OCI-M1 (cell line): ENCODE measurements at places on chromosomes 12 and 14.

DNA sequence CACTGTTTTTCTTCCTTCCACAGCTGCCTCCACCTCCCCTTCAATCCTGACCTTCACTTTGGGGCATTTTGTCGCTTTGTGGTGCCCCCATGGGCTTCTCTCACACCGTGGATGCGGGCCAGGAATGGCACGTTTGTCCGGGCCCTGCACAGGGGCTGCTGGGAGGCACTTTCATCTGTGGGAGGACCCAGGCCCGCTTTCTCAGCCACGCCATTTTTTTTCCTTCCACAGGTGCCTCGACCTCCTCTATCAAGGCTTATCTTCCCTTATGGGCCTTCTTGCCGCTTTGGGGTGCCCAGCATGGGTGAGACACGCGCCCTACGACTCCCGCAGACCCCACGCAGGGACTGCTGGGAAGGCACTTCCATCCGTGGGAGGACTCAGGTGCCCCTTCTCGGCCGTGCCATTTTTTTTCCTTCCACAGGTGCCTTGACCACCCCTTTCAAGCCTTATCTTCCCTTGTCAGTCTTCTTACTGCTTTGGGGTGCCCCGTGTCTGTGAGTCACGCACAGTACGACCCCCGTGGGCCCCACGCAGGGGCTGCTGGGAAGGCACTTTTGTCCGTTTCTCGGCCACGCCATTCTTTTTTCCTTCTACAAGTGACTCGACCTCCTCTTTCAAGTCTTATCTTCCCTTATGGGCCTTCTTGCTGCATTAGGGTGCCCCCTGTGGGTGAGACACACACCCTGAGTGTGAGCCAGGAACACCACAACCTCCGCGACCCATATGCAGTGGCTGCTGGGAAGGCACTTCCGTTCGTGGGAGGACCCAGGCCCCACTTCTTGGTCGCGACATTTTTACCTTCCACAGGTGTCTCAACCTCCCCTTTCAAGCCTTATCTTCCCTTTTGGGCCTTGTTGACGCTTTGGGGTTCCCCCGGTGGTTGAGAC is 270.7 kb downstream of the ALG10 start:
- DNase-seq, result peak; percentile 59

- no peak for DNase-seq
Observed at GRCh38 chr12:67202011-67202677, 67.0 kb upstream of the CAND1 start.

- DNase-seq, result no peak
Observed at GRCh38 chr12:132386926-132387497, 57.6 kb upstream of the GALNT9 start.

DNA sequence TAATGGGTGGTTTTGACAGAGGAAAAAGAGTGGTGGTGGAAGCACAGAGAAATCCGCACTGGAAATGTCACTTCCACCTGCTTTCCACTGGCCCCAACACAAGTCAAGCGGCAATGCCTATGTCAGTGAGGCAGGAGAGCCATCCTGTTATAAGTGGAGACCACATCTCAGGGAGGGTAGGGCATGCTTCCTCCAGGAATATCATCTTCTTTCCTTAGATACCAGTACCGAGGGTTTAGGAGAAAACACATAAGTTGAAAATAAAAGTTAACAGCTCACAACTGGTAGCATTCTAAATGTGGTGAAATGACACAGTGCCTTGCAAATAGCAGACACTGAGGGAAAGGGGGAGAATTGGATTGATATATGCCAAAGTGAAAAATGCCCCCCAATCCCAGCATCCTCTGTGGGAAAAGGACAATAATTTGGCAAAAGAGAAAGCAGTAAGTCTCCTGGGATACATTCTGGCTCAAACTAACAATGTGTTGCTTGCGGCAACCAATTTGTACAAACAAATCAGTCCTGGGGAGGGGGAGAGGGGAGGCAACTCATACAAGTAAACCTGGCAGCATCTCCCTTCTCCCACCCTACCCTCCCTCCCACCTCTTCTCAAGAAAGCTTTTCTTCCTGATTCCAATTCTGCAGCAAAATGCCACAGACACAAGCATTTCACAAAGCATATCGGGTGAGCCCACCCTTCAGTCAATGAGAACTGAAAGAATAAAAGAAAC is 57.1 kb downstream of the STON2 start:
- no peak for DNase-seq

GRCh38 chr14:77268989-77269600 is 1.9 kb downstream of the NGB start:
- DNase-seq, result no peak

DNA sequence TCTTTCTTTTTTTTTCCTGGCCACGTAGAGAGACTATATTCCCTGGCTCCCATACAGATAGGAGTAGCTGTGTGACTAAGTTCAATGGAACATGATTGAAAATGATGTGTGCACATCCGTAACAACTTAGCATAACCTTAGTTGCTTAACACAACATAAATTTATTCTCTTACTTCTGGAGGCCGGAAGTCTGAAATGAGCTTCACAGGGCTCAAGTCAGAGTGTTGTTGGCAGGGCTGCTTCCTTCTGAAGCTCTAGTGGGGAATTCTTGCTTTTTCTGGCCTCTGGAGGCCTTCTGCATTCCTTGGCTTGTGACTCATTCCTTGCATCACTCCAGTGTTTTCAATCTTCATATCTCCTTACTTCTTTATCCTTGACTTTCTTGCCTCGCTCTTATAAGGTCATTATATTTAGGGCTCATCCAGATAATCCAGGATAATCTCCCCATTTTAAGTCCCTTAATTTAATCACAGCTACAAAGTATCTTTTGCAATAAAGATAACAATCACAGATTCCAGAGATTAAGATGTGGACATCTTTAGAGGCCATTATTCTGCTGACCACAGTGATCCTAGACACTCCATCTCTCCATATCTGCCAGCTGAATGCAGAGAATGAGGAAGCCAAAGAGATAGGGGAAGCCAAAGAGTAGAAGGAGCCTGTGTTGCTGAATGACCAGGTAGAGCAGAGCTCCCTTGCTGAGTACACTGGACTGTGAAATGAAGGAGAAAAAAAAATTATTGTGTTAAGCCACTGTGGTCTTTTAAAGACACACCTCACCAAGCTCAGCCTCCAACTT is 21.0 kb upstream of the SNX6 start:
- DNase-seq, result no peak

GRCh38 chr14:22485178-22485577 is 103.8 kb downstream of the DAD1 start:
- no peak for DNase-seq

- DNase-seq, result peak; percentile 39
Observed at GRCh38 chr14:90242444-90242843, 13.9 kb upstream of the PSMC1 start.

DNA sequence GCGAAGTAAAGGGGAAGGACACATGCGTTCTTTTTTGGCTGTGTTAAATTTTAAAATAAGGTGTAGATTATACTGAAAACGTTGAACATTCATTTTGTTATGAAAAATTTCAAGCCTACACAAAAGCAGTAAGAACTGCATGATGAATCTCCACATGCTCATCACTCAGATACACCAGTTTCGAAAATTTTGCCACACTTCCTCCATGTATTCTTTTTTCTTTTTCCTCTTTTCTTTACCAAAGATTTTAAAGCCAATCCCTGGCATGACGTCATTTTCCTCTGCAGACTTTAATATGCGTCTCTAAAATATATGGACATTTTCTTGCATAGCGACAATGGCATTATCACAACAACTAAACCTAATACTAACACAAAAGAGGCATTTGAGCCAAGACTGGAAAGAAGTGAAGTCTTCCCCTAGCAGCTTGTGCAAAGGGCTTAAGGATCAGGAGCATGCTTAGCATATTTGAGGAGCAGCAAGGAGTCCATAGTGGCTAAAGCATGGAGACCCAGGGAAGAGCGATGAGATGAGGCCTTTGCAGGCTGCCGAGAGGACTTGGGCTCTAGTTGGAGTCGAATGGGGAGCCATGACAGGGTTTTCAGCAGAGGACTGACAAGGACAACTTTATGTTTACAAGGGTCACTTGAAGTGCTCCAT is 111.9 kb downstream of the ERC1 start:
- no peak for DNase-seq

- DNase-seq, result no peak
Observed at GRCh38 chr12:98113548-98113947, 401.8 kb upstream of the TMPO start.

GRCh38 chr14:103142026-103142425 is 18.8 kb downstream of the TNFAIP2 start:
- peak; percentile 16 for DNase-seq

GRCh38 chr12:20274008-20274407 is 94.3 kb upstream of the PDE3A start:
- DNase-seq, result no peak

GRCh38 chr14:83913476-83913875 is 1616.5 kb upstream of the FLRT2 start:
- DNase-seq, result no peak

GRCh38 chr14:55416866-55417265 is 5.2 kb upstream of the ATG14 start:
- peak; percentile 75 for DNase-seq

GRCh38 chr12:15544589-15544988 is 222.3 kb downstream of the PTPRO start:
- no peak for DNase-seq

DNA sequence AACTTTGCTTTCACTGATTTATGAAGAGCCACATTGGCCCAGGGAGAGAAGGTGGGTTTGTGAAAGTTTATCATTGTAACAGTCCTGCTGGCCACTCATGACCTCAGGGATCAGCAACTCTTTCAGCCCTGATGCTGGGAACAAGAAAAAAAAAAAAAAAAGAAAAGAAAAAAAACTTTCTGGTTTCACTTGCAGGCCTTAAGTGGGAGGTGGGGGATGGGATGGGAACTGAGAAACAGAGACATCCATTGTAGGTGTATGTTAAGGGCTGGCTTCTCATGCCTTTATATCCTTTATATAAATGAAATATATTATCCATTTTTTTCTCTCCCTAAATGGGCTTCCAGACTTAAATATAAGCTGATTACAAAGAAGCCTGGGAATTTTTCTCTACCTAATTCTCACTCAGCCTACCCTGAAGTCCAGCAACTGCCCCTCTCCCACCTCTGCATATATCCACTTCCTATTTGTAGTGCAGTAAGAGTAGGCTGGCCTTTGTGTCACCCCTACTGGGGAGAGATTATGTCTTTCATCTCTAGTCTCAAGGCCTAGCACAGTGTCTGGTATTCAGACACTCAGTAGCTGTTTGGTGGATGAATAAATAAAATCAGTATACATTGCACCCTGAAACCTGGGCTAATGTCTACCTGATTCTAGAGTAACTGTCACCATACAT is 187.1 kb downstream of the KICS2 start:
- no peak for DNase-seq

- DNase-seq, result no peak
Observed at GRCh38 chr14:61737915-61738314, 24.3 kb upstream of the SNAPC1 start.

DNA sequence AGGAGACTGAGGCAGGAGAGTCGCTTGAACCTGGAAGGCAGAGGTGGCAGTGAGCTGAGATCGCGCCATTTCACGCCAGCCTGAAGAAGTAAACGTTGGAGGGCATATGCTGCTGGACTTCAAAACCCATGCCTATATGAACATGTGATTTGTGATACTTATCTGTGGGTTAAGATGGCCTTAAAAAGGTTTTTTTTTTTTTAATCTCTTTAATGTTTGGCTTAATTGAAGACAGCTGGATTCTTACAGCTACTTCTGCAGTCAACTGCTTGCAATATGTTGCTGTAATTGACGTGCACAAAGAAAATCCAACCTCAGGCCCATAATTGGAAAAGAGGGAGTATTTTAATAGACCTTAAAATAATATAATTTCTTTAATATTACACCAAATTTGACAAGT is 1.5 kb upstream of the B3GNT4 start:
- DNase-seq, result no peak

DNA sequence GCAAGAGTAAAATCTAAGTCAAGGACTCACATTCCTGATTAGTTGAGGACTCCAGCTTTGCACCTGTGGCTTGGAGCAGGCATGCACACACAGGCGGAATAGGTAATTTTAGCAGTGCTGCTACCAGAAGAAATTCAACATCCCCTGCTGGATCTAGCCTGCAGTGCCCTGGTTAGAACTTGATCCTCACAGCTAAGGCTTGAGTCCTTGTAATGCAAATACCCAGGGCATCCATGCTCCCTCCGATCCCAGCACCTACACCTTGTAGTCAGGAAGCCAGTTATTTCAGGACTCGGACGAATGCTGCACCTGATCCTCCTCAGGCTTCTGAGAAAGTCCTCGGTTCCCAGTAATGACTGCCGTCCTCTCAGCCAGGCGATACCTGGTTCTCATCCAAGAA is 309.0 kb upstream of the AMIGO2 start:
- no peak for DNase-seq

DNA sequence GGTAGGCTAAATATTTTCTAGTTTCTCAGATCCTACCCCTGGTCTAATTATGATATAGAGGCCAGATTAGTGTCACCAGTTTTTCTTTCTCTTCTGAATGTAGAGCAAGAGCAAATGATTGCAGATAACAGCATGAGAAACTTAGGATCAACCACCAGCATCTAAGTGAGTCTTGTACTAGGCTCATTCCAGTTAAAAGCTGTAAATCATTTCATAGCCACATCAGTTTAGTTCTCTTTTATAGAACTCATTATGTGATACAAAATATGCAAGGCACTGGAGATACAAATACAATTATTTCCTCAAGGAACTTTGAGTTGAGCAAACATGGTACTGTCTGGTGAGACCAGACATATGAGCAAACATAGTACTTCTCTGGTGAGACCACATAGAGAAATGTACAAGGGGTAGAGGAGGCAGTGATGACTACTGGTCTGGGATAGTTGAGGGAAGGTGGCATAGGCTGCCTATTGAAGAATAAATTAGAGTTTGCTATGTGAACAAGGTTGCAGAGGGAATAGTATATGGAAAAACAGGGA is 59.5 kb downstream of the CRADD start:
- DNase-seq, result peak; percentile 48

DNA sequence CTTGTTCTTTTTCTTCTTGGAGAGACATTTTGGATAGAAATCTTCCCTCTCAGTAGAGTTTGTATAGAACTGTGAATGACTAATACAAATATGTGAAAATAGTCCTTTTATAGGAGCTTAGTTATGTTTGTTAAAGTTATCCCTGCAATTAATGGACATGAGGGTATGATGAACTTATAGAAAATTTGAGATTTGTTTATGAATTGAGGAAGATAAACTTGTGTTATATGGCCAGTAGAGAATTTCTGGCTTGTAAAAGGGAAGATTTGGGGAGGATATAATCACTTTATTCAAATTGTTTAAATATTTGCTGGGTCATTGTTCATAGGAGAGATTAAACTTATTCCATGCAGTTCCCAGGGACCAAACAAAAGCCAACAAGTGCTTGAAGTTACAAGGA is 119.6 kb downstream of the DAAM1 start:
- DNase-seq, result no peak

DNA sequence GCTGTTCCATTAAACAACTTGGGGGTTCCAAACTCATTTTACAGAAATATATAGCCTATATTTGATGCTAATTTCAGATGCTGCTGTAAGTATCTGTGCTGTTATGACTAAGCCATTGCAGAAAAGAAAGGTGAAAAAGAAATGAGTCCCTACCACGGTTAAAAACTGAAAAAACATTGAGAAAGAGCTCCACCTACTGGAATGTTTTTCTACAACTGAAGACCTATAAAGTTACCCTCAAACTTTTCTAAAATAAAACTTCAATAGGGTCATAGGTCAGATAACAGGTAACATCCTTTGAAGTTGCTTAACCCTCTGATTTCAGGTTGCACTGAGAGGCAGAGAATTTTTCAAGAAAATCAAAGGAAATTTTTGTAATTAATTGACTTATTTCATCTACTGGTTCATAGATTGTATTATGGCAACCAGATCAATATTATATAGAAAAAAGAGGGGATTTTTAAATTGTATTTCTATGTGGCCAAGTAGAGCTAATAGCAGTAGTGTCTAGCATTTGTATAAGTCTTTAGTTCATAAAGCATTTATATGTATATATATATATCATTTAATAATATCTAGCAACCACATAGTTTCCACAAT is 279.9 kb downstream of the RPS29 start:
- DNase-seq, result peak; percentile 39
